ENCODE measurements at places on chromosomes 12 and 14.
A peak's percentile ranks its signal among the peaks of the same experiment; 100 is the strongest.

GRCh38 chr14:80955416-80955941, at the start of gene TSHR:
TSHR (plus strand) TSS chr14:80955621; CDS start chr14:80955681, 60 bp downstream.
- DNase-seq, result no peak

DNA sequence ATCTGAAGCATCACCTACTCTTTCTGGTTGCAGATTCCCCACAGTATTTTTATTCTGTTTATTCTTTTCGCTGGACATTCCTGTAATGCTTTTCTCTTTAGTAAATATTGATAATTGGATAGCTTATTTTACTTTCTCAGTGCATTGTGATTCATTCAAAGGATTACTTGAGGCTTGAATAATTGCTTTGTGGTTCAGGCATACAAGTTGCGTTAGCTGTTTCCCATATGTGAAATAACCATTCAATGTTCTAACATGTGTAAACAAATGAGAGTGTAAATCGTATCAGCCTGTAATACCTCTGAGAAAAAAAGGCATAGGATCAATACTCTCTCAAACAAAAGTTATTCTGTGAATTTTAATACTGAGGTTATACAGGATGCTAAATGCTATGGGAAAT, 1004.2 kb upstream of the SEL1L start:
- DNase-seq, result no peak

GRCh38 chr12:65461017-65461416, 182.5 kb downstream of the MSRB3 start:
- DNase-seq, result no peak

GRCh38 chr14:51776102-51776894, 84.1 kb upstream of the GNG2 start:
- DNase-seq, result no peak

GRCh38 chr14:21748869-21749303, 75.3 kb upstream of the OR4E1 start:
- peak; percentile 11 for DNase-seq

- no peak for DNase-seq
Measured at GRCh38 chr12:125092872-125093680, 27.8 kb downstream of the AACS start.

- no peak for DNase-seq
Measured at GRCh38 chr12:716506-716905, 35.9 kb upstream of the WNK1 start.

DNA sequence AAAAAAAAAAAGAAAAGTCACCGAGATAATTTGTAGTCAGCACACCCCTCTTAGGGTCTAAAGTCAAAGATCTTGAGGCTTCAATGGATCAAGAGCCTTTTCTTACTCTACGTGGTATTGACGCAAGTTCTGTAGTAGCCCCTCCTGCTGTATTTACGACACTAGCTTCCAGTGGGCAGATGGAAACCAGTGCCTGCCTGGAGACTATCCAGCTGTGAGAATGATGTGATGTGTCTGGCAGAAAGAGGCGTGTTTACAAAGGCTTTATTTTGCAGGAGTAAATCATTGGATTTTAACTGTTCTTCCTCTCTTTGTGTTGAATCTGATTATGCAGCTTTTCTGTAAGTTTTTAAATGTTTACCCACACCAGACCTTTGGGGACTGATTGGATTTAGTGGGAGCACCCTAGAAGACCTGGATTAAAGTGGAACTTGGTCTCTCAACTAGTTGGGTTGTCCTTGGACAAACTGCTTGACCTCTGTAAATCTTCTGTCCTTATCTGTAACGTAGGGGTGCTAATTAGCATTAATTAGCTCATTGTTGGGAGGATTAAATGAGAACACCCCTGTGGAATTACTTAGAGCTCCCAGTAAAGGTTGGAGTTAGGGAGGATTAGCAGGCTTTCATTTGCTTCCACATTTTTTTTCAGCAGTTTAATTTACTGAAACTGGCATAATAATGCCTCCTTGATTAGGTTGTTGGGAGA, 72.4 kb downstream of the RASSF3 start:
- no peak for DNase-seq

DNA sequence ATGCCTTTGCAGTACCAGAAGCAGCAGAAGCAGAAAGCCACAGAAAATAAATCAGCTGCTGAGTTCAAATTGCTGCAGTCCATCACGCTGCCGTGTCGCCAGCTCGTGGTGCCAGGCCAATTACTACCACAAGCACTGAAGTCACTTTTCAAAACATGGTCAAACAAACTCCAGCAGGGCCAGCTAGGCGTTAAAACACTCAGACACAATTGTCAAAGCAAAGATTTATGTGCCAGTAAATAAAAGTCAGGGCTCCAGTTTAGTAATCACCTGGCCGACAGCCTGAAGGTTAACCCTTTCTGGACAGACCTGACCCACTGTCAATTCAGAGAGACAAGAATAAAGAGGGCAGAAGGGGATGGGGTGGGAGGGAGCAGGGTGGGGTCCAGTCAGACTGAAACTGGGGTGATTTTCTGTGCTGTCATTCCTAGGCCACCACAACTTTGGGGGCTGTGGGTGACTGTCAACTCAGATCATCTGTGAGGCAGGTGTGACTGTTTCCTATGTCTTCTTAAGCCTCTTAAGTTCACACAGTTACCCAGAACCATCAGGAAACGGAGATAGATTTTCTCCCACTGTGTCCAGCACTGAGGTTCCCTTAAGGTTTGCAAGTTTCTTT, 109.8 kb upstream of the FUT8 start:
- no peak for DNase-seq

DNA sequence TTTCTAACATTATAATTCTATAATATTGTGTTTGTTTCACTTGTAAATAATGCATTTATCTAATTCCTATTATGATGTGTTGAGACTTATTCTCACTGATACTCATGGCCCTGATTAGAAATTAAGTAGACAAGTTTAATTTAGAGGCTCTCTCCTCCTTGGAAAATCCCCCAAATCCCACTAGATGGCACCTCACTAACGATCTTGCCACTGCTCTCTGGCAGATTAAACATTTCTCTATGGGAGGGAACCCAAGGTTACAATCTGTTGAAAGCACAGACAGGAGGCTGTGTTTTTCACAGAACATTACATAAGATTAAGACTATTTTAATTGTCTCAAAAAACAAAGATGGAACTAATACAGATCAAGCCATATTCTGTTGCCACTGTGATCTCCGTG, 318.7 kb downstream of the LRFN5 start:
- no peak for DNase-seq

- no peak for DNase-seq
Measured at GRCh38 chr14:89952576-89952975, 2.0 kb downstream of the EFCAB11 start.

DNA sequence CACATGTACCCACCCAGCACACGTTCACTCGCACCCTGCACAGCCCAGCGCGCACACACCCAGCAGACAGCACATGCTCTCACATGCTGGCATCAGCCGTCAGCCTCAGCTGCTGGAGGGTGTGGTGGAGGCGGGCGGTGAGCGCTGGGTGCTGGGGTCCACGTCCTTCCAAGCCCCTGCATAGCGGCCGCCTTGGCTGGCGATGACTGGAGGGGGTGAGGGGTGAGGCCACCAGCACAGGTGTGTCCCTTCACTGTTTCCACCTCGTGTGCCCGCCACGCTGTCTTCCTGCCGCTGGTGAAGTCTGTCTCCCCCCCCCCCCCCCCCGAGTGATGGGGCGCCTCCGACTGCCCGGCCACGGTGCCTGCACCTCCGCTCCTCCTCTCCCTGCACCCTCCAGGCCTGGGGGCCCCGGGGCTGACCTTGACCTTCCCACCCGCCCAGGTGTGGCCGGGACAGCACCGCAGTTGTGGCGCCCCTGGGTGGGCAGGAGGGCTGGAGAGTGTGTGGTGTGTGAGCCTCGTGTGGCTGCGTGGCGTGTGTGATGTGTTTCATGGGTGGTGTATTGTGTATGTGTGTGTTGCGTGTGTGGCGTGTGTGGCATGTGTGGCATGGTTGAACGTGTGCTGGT, 37.4 kb downstream of the NOC4L start:
- DNase-seq, result no peak

DNA sequence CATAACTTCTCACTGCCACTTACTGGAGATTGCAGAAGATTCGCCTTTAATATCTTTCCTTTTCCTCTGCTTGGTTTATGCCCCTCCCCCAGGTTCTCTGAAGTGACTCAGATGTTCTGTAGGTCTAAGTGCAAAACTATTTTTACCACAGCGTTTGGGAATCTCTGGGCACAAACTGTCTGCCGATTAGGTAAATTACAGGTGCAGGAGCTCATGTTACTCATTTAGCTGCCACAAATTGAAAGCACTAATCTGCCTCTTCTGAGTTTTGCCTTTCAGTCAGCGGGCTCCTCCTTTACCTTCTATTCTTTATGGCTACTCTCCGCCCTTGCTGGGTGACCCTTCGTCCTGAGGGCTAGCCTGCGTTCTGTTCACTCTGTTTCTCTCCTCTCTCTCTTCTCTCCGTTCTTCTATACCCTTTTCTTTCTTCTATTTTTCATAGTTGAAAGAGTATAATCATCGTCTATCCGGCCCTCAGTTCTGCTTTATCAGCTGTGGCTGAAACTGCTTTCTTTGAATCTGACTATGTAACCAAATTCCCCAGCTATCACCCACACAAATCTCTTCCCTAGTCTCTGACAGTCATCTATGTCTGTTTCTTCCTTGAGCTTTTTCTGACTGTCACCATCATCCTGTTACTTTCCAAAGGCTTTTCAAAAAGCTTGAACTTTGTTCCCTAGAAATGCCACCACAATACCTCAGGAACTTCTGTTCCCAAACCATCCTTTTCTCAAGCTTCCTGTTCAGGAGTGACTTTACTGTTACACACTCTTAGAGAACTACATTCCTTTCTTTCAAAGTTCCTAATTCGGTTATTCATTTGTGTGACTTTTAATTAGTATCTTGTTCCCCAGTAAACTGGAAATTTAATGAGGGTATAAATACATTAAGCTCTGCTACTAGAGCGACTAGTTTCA, 4.3 kb upstream of the MYF6 start:
- DNase-seq, result no peak

- DNase-seq, result peak; percentile 72
Measured at GRCh38 chr14:103562429-103563225, at the start of the genes BAG5 and COA8. BAG5 (minus strand) TSS chr14:103562657; CDS start chr14:103561164, 1,493 bp downstream. COA8 (plus strand) TSS chr14:103562960; CDS start chr14:103563002, 42 bp downstream.

- DNase-seq, result no peak
Measured at GRCh38 chr12:62817556-62818271, 117.2 kb downstream of the PPM1H start.

- no peak for DNase-seq
Measured at GRCh38 chr12:80157645-80158044, 58.3 kb downstream of the OTOGL start.

GRCh38 chr14:42848652-42849051, 1242.0 kb downstream of the LRFN5 start:
- DNase-seq, result no peak

DNA sequence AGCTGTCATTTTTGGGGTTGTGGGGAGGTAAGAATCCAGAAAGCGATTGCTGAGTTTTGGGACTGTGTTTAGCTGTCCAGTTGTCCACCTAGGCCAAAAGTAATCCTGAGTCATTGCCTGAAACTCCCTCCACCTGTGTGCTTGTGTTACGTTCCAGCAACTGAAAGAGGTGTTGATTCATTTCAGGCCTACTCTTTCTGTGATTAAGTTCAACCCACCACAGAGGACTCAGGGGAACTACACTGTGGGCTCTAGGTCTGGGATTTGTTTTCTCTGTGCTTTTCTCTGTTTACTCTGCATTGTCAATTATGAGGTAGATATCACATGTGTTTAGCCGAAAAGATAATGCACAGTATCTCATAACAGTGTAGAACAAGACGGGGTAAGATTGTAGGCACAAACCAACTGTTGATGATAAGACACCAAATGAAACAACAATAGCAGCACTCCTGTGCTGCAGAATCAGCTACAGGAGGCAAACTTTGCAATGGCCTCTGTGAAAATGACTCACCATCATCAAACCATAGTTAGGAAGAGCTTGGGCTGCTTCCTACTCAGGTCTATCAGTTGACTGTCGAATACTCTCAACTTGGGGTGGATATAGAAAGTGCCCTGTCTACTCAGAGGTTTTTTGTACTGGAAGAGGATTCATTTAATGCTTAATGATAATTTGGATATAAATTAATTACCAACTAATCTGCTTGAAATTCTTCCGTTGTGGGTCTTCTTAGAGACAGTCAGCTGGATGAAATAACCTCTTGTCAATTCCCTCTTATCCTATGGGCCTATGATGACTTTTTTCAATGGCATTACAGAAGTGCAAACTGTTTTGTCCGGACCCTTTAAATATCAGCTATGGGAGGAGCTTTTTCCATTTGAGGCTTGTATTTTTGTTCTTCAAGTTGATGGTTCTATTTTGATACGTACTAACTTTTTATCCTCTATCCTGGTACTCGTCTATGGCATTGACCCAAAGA, 385.9 kb downstream of the BMP4 start:
- DNase-seq, result no peak

GRCh38 chr12:49963976-49964815, 2.5 kb downstream of the AQP5 start:
- no peak for DNase-seq

- DNase-seq, result no peak
Measured at GRCh38 chr14:82438436-82438835, 904.8 kb upstream of the SEL1L start.

- DNase-seq, result no peak
Measured at GRCh38 chr12:96501133-96501761, 11.9 kb downstream of the CFAP54 start.

DNA sequence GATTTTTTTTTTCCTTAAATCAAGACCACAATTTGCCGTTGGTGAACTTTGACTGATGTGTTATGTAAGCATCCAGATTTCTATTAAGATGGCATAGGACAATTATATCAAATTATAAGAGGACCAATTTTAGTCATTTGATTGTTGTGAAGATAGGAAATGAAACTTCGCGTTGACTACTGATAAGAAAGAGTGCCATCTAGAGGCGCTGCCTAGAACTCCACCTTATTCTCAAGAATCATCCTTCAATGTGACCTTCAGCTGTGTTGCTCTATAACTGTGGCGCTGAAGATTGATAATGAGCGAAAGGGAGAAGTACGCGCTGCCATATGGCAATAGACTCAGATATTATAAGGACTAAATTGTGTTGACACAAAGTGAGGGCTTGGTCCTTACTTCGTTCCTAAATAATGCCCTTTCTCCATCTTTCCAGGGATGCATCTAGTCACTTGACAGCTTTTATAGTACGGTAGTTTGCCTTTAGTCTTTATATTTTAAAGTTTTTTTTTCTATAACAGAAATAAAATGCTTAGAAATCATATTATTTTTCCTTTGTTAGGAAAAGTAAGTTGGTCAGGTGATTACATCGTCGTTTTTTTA, 350.8 kb upstream of the STXBP6 start:
- no peak for DNase-seq
